ENCODE measurements at places on chromosomes 12 and 14.

- DNase-seq: no peak
Measured at GRCh38 chr14:67453575-67454300, 34.8 kb downstream of the TMEM229B start.

- DNase-seq: peak; percentile 25
Measured at GRCh38 chr12:93042283-93042682, 113.2 kb upstream of the EEA1 start.

DNA sequence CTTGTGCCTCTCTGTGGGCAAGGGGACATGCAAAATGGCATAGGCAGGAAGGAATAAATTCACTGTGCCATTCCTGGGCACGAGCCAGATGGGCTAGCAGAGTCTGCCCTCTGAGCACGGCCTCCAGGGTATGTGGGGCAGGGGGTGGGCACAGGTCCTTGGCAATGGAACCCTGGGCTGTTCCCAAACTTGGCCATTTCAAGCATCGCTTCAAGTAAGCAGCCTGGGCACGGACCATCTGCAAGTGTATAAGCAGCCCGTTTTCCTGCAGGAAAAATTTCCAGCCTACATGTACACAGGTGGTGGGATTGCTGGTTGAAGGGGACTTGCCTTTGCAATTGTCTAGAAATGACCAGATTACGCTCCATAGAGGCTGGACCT, 40.3 kb downstream of the CCDC85C start:
- no peak for DNase-seq

DNA sequence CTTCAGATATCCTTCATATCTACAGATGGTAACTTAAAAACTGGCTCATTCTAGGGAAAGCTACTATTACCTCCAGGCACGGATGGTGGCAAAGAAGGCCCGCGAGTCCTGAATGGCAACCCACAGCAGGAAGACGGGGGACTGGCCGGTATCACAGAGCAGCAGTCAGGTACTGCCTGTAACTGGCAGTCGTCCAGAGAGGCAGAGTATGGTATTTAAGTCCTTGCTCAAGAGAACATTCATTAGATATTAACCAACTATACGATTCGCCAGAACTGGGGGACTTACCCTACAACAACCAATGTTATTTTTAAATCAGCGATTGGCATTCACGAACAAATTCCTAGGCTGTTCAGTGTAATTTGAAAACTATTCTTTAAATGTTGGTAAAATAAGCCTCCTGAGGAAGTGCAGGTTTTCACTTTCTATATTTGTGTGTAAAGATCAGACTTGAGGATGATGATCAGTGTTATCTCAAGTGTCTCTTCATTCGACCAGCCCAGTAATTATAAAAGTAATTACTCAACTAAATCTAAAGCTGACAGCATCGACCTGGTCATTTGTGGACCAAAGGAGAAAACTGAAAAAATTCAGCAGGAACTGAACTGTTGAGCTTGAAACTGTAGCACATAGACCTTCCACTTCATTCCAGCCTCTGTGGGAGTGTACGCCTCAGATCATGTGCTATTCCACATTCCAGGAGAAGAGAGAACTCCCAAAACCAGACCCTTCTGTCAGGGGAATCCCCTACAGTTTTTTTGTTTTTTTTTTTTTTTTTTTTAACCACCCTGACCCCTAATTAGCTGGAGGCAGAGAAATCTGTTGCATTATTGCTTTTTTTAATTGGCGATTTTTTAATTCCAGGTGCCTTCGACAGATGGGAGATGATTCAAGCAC, 75.6 kb downstream of the ESR2 start:
- DNase-seq: no peak

GRCh38 chr12:115946092-115946491, 331.4 kb downstream of the MED13L start:
- DNase-seq: no peak

GRCh38 chr12:111160350-111161241, 208.3 kb downstream of the PHETA1 start:
- DNase-seq: no peak

DNA sequence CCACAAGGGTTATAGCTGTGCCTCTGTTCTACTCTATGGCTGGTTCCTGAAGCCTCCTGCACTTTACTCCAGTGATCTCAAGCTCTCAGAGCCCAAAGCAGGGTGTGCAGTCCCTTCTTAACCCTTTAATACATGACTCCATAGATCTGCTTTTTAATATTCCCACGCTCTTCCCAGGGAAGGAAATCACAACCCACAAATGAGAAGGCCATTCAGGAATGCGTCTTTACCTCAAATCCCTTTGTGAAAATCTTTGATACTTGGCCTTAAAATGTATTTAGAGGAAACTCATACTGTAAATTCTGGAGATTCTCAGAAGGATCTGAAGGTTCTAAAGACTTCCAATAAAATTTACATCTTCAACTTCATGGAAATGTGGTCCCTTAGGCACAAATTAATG, 17.0 kb downstream of the NID2 start:
- peak; percentile 91 for DNase-seq

DNA sequence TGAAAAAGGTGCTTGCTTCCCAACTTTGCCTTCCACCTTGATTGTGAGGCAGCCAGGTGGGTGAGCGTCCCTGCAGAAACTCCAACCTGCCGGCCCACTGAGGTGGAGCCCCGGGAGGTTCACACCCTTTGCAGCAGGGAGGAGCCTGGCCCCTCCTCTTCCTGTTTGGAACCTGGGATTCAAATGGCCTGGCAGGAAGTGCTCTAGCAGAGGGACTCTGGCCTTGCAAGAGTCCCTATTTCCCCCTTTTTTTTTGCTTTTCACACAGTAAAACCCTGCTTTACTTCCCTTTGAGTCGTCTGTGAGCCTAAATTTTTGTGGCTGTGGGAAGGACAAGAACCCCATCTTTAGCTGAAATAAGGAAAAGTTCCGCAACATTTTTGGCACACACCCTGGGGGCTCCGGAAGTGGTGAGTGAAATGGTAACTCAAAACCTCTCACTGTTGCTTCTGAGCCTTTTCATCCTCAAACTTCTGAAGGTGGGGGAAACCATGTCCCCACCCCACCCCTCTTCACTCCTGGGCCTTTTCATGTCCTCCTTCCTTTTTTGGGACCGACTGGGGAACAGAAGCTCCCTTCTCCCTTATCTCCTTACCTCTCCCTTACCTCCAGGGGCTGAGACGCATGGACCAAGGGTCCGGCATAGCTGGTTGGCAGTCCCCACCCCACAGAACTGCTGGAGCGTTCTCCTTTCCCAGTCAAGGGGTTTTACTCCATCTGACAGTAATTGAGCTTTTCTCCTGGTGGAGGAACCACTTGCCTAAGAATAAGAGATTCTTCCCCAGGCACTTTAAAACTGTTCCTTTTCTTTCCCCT, 102.0 kb downstream of the KCNMB4 start:
- DNase-seq: no peak

GRCh38 chr12:119749666-119750065, 81.7 kb downstream of the PRKAB1 start:
- DNase-seq: peak; percentile 27

- DNase-seq: no peak
Measured at GRCh38 chr12:124713041-124713435, 145.6 kb upstream of the NCOR2 start.

GRCh38 chr12:39804479-39804878, 184.9 kb upstream of the ABCD2 start:
- DNase-seq: no peak

GRCh38 chr14:96576937-96577336, 74.8 kb downstream of the PAPOLA start:
- no peak for DNase-seq

GRCh38 chr14:47674543-47675465, 601 bp downstream of the MDGA2 start:
- DNase-seq: no peak

DNA sequence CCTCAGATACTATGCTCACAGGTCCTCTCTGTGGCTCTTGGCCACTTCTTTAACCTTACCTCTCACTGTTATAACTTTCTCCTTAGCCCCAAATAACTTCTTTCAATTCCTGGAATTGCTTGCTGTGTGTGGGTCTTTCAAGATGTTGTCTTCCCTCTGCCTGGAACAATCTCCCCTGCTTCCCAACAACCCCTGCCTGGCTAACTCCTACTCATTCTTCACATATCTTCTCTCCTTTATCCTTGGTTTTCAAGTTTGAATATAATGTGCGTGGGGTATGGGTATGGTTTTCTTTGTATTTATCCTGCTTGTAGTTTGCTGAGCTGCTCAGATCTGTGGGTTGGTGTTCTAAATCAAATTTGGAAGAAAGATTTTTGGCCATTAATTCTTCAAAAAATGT, 2.7 kb upstream of the WASHC3 start:
- DNase-seq: no peak

Measured in fibroblast of skin of scalp (primary cell).